ENCODE measurements at places on chromosomes 11 and 22.

DNA sequence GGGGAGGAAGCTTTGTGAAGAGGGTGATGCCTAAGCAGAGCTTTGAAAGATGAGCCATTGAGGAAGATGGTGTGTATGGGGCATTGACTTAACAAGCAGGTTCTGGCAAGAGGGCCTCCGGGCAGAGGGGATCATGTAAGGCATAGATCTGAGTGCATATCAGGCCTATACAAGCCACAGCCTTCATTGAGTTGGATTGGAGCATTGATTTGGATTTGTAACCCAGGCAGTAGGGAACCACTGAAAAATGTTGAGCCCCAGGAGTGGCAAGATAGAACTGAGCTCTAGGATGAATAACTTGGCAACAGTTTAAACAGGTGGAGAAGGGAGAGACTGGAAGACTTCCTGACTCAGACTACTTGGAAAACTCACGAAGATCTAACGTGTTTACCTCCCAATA lies 21.4 kb downstream of the PANX1 start:
- no peak for DNase-seq

DNA sequence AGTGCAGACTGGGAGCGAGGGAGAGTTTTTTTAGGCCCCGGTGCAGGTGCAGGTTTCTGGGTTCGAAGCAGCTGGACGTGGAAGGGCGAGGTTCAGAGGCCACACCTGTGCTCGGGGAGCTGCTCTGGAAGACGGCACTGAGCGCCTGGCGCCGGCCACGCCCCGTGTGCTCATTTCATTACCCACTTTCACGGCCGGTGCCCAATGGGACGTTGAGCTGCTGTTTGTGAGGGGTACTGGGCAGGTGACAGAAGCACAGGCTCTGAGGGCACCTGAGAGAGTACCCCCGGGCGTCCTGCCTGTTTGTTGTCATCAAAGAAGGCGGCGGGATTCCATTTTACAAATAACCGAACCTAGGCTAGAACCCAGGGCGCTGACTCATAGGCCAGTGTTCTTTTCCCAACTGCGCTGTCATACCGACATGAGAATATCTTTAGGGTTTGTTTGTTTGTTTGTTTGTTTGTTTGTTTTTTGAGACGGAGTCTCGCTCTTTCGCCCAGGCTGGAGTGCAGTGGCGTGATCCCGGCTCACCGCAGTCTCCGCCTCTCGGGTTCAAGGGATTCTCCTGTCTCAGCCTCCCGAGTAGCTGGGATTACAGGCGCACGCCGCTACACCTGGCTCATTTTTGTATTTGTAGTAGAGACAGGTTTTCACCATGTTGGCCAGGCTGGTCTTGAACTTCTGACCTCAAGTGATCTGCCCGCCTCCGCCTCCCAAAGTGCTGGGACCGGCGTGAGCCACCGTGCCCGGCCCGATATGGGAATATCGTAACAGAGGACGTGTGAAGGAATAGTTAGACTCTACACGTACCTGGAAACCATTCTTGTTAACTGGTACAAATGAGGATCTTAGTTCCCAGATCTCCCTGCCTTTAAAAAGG lies 16.6 kb upstream of the SPTBN2 start:
- no peak for DNase-seq

GRCh38 chr11:66762088-66762487 lies 33.1 kb upstream of the SPTBN2 start:
- DNase-seq: no peak

GRCh38 chr22:36331912-36332622 lies 55.7 kb downstream of the MYH9 start:
- DNase-seq: no peak

- no peak for DNase-seq
Observed at GRCh38 chr22:35369996-35370395, 10.9 kb upstream of the HMOX1 start.

- no peak for DNase-seq
Observed at GRCh38 chr11:8934742-8935488, 2.2 kb upstream of the C11orf16 start.

DNA sequence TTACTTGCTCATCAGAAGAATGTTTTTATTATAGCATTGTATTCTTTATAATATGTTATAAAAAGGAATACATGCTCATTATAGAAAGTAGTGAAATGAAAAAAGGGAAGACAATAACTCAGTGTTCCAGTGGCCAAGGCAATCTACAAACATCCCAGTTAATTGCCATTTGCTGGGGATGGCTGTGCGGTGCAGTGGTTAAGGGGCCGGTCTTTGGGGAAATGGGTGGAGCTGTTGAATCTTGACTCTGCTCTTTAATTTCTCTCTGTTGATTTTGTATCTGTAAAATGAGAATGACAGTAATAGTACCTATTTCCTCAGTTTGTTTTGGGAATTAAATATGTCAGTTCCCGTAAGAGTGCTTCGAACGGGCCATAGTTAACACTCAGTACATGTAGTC lies 212.7 kb upstream of the TBCEL start:
- no peak for DNase-seq

DNA sequence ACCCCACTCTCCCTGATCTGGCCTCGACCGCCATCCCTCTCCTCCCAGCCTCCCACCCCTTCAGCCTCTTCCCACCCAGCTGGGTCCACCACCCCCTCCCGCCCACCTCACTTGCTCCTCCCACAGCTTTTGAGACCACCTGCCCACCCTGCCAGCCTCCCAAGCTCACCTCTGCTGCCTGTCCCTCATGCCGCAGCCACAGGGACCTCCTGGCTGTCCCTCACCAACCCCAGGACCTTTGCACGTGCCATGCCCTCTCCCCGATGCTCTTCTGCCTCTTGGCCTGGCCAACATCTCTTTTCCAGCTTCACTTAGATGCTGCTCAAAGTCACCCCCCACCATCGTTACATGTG lies 6.5 kb downstream of the PNPLA5 start:
- no peak for DNase-seq

- DNase-seq: no peak
Observed at GRCh38 chr11:280706-281485, 2.7 kb downstream of the NLRP6 start.

DNA sequence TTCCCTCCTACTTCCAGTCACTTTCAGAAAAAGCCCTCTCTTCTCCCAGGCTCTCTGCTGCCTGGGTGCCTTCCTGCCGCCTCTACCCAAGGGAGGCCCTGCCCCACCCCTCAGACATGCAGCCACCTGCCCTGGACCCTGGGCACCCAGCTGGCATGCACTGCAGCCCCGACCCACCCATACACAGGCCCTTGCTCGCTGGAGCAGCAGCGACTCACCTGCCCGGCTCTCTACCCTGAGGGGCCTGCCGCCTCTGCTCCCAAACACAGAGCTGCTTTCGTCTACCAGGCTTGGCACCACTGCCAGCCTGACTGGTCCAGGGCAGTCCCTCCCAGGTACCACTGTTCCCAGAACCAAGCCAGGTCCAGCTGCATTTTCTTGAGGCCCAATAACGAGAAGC lies 1.2 kb upstream of the TSSK2 start:
- no peak for DNase-seq

GRCh38 chr11:63080682-63081081 lies 63.3 kb downstream of the SLC22A24 start:
- no peak for DNase-seq

- no peak for DNase-seq
Observed at GRCh38 chr11:12810568-12810894, 136.3 kb downstream of the TEAD1 start.

DNA sequence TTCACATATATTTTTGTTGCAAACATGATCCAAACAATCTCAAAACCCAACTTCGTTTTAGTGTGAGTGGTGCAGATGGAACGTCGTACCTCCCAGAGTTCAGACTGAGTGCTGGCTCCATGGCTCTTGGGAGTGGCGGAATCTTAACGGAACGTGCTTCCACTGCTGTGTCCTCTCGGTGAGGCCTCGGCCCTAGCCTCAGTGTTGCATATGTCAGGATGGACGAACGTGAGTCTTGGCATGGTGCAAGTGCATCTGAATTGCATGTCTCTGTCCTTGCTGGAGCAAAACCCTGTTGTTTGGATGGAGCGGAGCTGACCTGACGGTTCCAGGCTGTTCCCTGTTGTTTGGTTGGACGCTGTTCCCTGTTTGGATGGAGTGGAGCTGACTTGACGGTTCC lies 306.8 kb downstream of the TBC1D22A start:
- DNase-seq: no peak

DNA sequence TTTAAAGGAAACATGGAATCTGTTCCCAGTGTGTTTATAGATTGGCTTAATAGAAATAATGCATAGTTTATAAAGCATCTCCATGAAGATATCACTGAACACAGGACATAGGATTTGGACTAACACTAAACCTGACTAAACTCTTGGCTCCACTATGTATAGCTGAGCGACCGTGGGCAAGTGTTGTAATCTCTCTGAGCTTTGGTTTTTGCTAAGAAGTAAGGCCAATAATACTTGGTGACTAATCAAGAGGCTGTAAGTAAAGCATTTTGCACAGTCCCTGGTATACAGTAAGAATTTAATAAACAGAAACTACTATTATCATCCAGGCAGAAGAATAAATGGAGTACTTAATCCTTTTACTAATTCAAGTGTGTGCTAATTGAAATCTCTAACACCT lies 125.5 kb upstream of the MTMR2 start:
- DNase-seq: no peak

GRCh38 chr11:86162239-86162638 lies 82.3 kb upstream of the EED start:
- no peak for DNase-seq

- DNase-seq: no peak
Observed at GRCh38 chr22:24471570-24471969, 23.6 kb upstream of the UPB1 start.

DNA sequence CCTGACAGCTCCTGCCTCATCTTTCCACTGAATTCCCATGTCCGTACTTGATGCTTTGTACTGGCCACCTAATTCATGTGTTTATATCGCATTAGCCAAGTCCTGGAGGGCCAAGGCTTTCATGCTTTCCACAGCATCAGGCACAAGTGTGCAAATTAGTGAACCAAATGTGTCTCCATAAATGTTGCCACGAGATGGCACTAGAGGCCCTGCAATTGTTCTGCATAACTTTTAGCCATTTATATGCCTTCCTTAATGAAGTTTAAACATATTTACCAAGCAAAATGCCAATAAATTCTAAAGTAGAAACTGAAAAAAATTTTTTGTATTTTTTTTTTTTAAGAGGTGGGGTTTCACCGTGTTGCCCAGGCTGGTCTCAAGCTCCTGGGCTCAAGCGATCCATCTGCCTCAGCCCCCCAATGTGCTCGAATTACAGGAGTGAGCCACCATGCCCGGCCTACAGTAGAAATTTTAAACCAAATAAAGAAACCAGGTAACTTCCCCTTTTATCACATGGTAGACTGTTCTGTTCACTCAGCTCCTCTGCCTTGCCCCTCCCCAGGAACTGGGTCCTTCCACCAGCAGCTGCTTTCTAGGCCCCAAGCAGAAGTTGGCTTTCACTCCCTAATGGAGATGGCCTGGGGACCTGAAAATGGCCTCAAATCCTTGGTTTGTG lies 20.8 kb upstream of the IL18BP start:
- DNase-seq: no peak

DNA sequence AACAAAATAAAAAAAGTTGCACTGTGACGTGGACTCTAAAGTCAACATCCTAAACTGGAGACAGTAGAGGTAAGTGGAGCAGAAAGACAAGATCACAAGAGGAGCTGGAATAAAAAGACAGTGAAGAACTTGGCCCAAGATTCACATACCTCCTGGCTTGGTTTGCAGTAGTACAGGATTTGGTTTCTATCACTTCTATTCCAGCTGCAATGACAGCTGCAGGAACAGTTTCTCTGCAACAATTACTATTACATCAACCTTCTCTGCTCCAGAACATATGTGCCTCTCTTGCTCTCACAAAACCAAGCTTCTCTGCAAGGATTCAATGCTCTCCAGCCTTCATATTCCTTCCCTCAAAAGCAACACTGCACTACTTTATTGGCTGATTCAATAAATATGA lies 7.8 kb upstream of the KDM2A start:
- DNase-seq: no peak

DNA sequence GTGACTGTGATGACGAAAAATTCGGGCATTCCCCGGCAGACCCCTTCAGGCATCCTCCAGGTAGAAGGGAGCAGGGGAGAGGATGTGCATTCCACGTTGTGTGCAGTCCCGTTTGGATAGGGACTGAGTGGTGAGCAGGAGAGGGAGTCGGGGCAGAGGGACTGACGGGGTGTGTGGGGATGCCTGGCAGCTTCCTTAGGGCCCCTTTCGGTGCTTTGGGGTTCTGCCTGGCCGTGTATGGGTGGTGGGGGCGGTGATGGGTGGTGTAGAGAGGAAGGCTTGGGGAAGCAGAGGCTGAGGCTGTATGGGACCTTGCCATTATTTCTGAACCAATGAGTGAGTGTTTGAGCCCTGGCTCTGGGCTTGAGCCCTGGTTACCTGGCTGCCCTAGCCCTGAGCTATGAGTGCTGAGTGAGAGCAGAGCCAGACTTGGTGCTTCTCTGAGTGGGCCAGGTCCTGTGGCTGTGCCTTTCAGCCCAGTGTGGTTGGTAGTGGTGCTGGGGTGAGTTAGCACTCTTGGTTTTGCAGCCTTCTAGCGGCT lies 914 bp downstream of the INPPL1 start:
- DNase-seq: no peak

DNA sequence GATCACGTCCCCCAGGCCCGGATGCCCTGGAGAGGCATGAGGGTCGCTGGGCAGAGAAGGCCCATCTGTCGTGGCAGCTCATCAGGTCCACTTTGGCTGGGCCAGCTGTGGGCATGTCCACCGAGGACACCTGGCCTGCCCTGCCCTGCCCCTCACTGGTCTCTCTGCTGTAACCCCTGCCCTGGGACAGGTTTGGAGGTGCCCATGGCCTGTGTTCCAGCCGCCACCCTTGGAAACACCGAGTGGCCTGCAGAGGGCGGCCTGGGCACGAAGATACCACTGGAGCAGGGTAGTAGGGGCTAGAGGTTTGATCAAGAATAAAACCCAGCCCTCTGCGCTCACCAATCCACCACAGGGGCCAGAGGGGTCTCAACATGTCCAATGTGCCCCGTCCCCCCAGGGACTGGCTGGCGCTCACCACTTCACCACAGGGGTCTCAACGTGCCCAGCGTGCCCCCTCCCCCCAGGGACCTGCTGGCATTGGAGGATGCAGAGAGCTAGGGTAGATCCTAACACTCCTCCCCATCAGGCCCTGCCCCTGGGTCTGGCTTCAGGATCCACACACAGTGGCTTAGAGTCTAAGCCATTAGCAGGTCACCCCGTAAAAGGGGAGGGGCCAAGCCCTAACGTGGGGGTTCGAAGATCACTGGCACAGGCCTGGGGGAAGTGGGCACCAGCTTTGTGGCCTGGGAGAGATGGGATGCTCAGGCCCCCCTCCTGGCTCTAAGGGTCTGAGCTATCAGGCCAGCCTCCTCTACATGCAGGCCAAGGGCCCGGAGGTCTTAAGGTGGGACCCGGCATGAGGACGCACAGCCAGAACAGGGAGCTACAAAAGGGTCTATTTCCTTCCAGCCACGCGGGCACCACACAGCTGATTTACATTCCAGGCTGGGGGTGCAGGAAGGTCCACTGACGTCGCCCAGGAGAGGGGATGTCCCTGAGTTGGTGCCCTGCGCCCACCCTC lies 1.3 kb upstream of the HDAC10 start:
- no peak for DNase-seq

DNA sequence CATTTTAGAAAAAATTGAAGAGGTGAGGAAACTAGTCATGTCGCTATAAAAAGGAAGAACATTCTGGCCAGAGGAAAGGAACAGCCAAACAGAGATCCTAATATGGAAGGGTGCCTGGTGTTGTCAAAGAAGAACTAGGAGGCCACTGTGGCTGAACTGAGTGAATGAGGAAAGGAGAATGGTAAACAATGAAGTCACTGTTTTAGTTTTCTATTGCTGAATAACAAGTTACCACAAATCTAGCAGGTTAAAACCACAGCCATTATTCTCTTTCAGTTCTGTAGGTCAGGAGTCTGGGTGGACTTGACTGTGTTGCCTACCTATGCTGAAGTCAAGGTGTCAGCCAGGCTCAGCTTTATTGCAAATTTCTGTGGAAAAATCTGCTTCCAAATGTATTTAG lies 549.3 kb upstream of the CCDC90B start:
- no peak for DNase-seq
